Cardiac fibroblast (primary cell): ENCODE measurements at places on chromosomes 3 and 15.

- peak; percentile 73 for DNase-seq
These were observed 435 bp downstream of the SLC35G2 start for GRCh38 chr3:136819392-136819730.

DNA sequence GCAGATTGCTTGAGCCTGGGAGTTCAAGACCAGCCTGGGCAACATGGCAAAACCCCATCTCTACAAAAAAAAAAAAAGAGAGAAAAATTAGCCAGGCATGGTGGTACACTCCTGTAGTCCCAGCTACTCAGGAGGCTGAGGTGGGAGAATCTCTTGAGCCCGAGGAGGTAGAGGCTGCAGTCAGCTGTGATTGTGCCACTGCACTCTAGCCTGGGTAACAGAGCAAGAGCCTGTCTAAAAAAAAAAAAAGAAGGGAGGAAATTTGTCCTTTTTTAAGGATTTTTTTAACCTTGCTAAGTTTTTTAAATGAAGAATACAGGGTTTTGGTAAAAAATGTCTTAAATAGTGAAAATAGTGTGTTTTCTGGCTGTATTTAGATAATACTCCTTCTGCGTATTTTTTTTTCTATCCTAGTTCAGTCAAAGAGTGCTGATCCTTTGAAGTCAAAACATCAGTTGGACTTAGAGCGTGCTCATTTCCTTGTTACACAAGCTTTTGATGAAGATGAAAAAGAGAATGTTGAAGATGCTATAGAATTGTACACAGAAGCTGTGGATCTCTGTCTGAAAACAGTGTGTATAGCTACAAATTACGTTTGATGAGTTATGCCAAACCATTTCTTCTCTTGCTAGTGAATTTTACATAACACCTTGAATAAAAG lies 11.1 kb downstream of the CAPN7 start:
- no peak for DNase-seq

GRCh38 chr3:179451265-179452175 lies at the start of gene GNB4:
Gene GNB4, minus strand, starts transcription at chr3:179451470. Its CDS starts 25,270 bp downstream, at chr3:179426200.
- peak; percentile 79 for DNase-seq

DNA sequence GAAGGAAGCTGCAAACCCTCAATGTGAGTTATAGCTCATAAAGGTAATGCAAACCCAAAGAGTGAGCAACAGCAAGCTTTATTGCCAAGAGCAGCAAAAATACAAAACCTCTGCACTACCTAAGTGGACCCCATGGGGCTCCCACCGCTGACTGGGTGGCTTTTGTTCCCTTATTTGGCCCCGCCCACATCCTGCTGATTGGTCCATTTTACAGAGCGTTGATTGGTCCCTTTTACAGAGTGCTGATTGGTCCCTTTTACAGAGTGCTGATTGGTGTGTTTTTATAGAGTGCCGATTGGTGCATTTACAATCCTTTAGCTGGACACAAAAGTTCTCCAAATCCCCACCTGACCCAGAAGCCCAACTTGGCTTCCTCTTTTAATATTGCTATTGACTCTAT lies 154.5 kb upstream of the NSMCE3 start:
- DNase-seq = no peak

DNA sequence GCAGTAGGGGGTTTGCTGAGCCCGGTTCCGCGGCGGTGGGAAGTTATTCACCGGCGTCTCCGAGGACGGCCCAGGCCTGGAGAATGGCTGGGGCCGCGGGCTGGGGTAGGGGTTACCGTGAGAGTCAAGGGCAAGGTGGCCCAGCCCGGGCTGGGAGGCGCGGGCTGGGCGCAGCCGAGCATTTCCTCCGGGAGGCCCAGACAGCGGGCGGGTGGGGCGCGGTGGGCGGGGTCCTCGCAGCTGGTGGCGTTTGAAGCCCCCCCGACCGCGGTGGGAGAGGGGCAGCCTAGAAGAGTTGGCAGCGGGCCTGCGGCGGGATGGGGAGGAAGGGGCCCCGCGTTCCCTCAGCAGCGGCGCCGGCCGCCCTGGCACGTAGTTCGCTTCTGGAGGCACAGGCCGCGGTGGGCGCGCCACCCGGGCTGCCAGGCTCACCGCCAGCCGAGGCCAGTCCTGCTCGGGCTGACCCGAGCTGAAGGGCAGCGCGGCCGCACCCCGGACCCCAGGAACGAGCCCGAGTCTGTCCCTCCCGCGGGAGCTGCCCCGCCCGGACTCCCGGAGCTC lies 960 bp upstream of the KLF13 start:
- DNase-seq = no peak

DNA sequence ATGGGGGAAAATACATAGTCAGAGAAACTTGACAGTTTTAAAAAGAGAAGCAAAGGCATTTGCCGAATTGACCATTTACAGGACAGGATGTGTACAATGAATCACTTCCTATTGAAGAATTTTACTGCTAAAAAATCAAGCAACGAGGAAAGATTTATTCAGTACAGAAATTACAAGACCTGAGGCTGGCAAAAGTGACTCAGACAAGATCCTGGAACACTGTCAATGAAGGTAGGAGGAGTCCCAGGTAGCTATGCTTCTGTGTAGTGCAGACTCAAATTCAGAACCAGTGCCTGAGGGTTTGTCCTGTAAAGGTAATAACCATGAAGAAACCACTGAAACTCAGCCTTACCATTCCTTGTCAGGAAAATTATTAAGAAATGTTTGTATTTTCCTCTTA lies 120.9 kb downstream of the ZMAT3 start:
- DNase-seq = peak; percentile 61
